B cell (primary cell): ENCODE measurements at places on chromosomes 5 and 9. TPM values are rescaled to one million over a fixed set of nuclear protein-coding genes. Genes with fewer than 3 reads are reported as not detected.

The NOXA1 gene
- 5.7 and 8.4 TPM in 2 replicates for total RNA-seq

The HDHD3 gene
- 26.2 and 29.6 TPM in 2 replicates for total RNA-seq

The PCDHA12 gene
- total RNA-seq, result not detected in 2 replicates

DNA sequence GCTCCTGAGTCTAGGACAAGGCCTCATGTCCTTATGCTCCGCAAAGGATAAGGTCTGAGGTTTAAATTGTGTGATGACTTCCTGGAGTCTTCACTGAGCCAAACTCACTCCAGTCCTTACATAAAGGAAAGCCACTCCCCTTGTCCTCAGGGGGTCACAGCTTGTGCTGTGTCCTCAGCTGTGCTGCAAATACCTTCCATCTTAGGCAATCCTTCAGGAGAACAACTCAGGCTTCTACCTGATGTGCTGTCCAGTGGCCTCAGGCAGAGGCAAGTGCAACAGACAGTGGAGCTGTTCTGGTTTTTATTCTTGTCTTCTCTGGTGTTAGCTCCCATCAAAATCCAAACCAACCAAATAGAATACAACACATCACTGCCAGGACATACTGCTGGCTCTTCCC is 151.5 kb downstream of the TAF11L14 start:
- H3K4me1 ChIP-seq, result no peaks in the 10 kb centered on the region
- no peaks in the 10 kb centered on the region for H3K36me3 ChIP-seq
- DNase-seq, result no peak
- H3K4me3 ChIP-seq, result no peak overlapping the region
- H3K27ac ChIP-seq, result no peak overlapping the region

DNA sequence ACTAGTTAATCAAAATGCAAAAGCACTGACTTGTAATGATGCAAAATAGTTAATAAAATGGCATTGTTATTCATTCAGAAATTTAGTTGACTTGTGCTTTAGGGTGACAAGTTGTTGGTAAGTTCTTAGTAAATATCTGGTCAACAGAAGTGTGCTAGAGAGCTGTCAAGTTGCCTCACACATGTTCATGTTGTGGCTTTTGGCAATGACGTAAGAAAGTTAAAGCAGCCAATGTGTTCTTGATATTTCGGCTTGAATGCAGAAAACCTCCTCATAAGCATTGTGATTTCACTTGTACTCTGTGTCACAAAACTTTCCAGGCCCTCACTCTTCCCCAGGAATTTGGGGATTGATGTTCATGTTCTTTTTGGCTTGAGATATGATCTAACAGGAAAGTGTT is 626.7 kb downstream of the PRR16 start:
- H3K36me3 ChIP-seq, result no peaks in the 10 kb centered on the region
- no peak for DNase-seq
- no peaks in the 10 kb centered on the region for H3K27me3 ChIP-seq
- no peaks in the 10 kb centered on the region for H3K4me1 ChIP-seq
- no peak overlapping the region for H3K4me3 ChIP-seq

DNA sequence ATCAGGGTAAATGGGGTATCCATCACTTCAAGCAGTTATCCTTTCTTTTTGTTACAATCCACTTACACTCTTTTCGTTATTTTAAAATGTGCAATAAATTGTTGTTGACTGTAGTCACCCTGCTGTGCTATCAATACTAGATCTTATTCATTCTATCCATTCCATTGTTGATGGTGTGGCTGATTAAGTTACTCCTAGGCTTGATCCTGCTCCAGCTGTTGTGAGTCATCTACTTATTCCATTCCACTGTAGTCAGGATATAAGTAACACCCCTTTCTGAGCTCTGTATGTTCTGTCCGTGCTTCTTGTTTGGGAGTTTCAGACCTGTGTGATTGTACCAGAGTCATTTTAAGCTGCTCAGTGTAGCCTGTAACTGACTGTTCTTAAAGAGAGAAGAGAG is 122.5 kb upstream of the RUSC2 start:
- H3K36me3 ChIP-seq, result no peaks in the 10 kb centered on the region
- H3K4me1 ChIP-seq, result no peaks in the 10 kb centered on the region

The TUT7 gene
- total RNA-seq, result 70.7 and 75.4 TPM in 2 replicates

The TRPM3 gene
- total RNA-seq, result not detected in 2 replicates

DNA sequence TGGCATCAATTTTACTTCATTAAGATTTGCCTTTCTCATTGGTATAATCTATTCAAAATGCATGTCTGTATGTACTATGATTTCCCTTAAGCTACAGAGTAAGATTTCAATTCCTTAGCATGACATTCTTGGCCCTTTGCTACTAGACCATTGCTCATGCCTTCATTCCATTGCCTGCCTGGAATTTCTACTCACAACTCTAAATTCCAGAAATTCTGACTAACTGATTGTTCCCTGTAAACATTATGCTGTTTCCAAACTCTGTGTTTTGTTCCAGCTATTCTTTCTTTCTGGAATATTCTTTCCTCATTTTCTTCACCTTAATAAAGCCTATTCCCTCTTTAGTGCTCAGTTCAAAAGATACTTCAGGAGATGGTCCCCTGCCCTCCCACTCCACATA is 568.8 kb upstream of the SEMA6A start:
- no peak for DNase-seq
- no peaks in the 10 kb centered on the region for H3K27me3 ChIP-seq
- no peak overlapping the region for H3K27ac ChIP-seq
- no peak overlapping the region for H3K4me3 ChIP-seq
- no peaks in the 10 kb centered on the region for H3K4me1 ChIP-seq

DNA sequence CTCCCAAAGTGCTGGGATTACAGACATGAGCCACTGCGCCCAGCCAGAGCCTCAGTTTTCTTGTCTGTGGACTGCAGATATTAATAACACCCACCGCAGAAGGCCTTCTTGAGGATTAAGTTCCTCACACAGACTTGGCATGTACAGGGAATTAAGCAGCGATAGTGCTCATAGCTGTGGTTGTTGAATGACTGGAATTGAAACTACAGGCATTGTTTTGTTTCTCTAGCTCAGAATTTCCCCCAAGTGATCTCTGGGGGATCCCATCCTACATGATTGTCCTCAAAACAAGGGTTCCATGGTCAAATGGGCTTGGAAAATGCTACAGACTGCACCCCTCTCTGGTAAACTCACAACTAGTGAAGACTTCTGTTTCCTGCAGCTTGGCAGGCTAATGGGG is 44.2 kb upstream of the TDRD7 start:
- no peaks in the 10 kb centered on the region for H3K4me1 ChIP-seq
- no peak overlapping the region for H3K27ac ChIP-seq
- no peak overlapping the region for H3K4me3 ChIP-seq
- no peaks in the 10 kb centered on the region for H3K36me3 ChIP-seq
- DNase-seq, result no peak

The GFM2 gene
- total RNA-seq, result 22.6 and 28.5 TPM in 2 replicates

DNA sequence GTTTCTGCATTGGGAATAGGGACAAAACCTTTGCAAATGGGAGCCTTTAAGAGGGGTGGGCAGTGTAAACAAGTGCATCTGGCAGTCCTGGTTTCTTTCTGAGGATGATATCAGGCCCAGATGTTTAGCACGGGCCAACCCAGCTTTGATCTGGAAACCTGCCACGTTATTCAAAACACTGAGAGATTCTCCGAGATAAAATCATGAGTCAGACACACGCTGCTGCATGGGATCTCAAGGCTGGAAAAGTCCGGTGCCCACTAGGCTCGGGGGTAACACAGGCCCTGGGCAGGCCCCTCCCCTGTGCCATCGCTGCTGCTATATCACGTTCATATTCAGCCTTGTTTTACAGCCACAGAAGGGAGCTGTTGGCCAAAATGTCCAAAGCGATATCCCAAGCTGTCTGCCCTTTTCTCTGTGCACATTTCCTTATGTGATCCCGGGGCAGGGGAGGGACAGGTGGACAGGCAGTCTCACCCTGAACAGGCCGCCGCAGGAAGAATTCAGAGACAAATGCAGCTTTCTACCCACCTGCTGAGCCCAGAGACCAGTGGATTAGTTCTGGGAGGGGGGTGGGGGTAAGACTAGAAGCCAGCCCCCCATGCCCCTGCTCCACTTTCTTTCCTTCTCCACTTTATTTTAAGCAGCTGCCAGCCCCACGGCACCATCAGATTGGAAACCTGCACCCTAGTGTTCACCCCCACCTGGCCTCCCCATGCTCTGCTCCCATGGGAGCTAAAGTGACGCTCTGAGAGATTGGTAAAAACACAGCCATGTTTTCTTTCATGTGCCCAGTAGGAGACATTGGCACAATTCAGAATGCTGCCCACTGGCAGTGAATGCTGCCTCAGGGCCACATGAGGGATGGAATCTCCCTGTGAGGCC is 63.1 kb downstream of the TMOD1 start:
- H3K4me1 ChIP-seq, result no peaks in the 10 kb centered on the region
- no peak overlapping the region for H3K4me3 ChIP-seq
- DNase-seq, result no peak
- H3K27ac ChIP-seq, result no peak overlapping the region
- no peaks in the 10 kb centered on the region for H3K36me3 ChIP-seq

DNA sequence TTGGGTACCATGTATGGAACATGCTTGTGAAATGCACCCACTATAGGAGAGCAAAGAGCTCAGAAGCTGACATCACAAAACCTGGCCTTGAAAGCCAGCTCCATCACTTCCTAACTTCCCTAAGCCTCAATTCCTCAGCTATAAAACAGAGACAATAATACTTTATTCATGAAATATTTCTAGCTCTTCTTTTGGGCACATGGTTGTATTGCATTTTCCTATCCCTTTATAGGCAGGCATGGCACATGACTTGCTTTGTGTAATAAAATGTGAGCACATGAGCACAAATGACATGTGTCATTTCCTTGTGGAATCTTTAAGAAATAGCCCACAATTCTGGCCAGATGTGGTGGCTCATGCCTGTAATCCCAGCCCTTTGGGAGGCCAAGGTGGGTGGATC is 18.5 kb downstream of the ZNF366 start:
- H3K36me3 ChIP-seq, result no peaks in the 10 kb centered on the region
- H3K4me1 ChIP-seq, result no peaks in the 10 kb centered on the region
- no peak for DNase-seq
- H3K4me3 ChIP-seq, result no peak overlapping the region
- peaks cover 3% of the 10 kb centered on the region for H3K27me3 ChIP-seq

DNA sequence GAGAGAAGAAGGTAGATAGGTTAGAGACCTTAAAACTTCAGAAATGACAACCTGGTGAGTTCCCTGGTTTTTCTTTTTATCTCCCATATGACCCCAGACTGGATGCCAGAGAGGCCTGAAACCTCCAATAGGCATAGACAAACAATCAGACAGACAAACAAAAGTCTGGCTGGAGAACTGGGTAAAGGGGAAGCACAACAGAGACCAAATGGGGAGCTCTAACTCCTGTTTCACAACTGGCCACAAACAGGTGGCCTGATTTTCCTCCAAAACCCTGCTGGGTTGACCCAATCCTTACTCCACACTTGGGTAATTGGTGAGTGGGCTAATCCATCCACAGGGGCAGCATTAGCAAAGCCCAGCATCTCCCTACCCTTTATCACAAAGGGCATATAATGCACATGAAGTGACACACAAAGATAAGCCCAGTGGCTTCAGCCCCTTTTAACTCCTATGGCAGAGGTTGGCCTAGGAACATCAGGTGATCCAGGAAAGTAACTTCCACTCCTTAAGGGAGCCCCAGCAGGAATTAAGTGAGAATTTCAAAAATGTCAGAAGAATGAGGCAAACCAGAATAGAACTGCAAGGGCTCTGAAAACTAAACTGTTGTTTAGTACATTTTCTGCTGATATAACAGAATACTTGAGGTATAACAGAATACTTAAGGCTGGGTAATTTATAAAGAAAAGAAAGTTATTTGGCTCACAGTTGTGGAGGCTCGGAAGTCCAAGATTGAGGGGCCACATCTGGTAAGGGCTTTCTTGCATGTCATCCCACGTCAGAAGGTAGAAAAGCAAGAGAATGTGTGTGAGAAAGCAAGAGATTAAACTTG is 60.9 kb upstream of the ROR2 start:
- no peak overlapping the region for H3K4me3 ChIP-seq
- no peak overlapping the region for H3K27ac ChIP-seq
- H3K36me3 ChIP-seq, result no peaks in the 10 kb centered on the region
- no peak for DNase-seq

DNA sequence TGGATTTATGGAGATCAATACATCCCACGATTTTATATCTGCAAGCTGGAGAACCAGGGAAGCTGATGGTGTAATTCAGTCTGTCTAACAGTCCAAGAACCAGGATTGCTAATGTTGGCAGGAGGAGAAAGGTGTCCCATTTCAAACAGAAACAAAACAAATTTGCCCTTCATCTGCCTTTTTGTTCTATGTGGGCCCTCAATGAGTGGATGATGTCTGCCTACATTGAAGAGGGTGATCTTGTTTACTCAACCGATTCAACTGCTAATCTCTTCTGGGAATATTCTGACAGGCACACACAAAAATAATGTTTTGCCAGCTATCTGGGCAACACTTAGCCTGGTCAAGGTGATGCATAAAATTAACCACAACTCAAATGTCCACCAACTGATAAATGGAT is 65.1 kb upstream of the IL33 start:
- H3K27ac ChIP-seq, result no peak overlapping the region
- no peaks in the 10 kb centered on the region for H3K27me3 ChIP-seq
- no peak for DNase-seq
- no peaks in the 10 kb centered on the region for H3K4me1 ChIP-seq
- H3K36me3 ChIP-seq, result no peaks in the 10 kb centered on the region

DNA sequence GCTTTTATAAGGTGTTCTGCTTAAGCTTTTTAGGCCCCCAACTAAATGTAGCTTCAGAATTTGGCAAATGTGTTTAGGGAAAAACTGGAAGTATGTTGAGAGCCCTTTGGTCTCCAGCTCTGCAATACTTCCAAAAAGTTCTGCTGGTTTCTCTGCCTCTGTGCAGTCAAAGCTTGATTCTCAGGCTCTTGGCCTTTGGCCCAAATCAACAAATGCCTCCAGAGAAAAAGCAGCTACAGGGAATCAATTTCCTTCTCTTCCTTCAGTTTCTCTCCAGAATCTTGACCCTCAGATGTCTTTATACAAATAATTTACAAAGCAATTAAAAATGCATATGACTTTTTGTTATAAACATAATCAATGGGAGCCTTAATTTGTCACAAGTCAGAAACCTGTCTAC is 235.7 kb downstream of the COMMD10 start:
- peaks cover 5% of the 10 kb centered on the region for H3K36me3 ChIP-seq
- no peak overlapping the region for H3K27ac ChIP-seq
- H3K4me1 ChIP-seq, result no peaks in the 10 kb centered on the region
- DNase-seq, result no peak
- no peaks in the 10 kb centered on the region for H3K27me3 ChIP-seq

GRCh38 chr9:33032865-33033264 is 7.8 kb downstream of the DNAJA1 start:
- H3K4me3 ChIP-seq, result no peak overlapping the region
- H3K27me3 ChIP-seq, result no peaks in the 10 kb centered on the region
- DNase-seq, result no peak
- H3K27ac ChIP-seq, result no peak overlapping the region
- H3K36me3 ChIP-seq, result peaks cover 95% of the 10 kb centered on the region
- peaks cover 3% of the 10 kb centered on the region for H3K4me1 ChIP-seq
